ENCODE measurements at places on chromosomes 5 and 9. TPM values are rescaled to one million over a fixed set of nuclear protein-coding genes. Genes with fewer than 3 reads are reported as not detected.

- DNase-seq, result no peak
These were observed 16.3 kb upstream of the OBP2B start for GRCh38 chr9:133225171-133226011.

- DNase-seq, result peak; percentile 25
These were observed 292.7 kb upstream of the SMARCA2 start for GRCh38 chr9:1722404-1722803.

- peak; percentile 49 for DNase-seq
These were observed 1.8 kb upstream of the HMCN2 start for GRCh38 chr9:130263601-130264413.

DNA sequence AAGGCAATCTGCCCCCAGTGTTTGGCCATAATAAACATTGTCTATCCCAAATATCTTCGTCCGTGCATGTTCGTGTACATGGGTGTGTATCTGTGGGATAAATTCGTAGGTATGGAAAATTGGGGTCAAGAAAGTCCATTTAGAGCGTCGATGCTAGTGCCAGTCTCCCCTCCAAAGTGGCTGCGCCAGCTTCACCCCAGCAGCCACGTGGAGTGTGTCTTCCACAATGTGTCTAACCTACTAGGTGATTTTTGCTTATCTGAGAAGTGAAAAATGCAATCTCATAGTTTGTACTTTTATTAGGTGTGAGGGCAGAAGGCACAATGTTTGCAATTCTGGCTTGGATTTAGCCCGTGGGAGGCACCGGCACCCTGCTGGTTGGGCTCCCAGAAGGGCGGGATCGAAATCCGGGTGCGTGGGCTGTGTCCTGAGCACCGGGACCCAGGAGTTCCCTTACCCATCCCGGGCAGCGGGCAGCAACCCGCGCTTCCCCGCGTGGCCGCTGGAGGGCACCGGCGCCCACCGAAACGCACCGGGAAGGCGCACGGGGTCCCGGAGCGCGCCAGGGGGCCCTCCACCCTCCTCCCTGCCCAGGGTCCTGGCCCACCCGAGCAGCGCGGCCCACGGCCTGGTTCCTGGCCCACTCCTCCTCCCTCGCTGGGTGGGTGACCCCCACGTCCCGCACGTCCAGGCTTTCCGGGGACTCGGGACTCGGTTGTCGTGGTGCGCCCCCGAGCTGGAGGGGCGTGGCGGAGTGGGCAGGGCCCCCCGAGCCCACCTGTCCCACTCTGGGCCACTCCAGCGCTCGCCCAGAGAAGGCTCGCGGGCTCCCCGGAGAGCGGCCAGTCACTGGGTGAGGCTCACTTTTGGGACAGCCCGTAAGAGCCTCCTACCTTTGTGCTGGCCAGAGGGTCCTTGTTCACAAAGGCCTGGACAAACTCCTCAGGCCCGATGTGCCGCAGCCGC lies 55.4 kb upstream of the RNF130 start:
- no peak for DNase-seq

- DNase-seq, result no peak
These were observed 239.3 kb upstream of the SEMA6A start for GRCh38 chr5:116813906-116814305.

DNA sequence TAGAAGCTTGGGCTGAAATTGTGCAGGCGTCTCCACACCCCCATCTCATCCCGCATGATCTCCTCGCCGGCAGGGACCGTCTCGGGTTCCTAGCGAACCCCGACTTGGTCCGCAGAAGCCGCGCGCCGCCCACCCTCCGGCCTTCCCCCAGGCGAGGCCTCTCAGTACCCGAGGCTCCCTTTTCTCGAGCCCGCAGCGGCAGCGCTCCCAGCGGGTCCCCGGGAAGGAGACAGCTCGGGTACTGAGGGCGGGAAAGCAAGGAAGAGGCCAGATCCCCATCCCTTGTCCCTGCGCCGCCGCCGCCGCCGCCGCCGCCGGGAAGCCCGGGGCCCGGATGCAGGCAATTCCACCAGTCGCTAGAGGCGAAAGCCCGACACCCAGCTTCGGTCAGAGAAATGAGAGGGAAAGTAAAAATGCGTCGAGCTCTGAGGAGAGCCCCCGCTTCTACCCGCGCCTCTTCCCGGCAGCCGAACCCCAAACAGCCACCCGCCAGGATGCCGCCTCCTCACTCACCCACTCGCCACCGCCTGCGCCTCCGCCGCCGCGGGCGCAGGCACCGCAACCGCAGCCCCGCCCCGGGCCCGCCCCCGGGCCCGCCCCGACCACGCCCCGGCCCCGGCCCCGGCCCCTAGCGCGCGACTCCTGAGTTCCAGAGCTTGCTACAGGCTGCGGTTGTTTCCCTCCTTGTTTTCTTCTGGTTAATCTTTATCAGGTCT lies at the start of gene C9orf72:
C9orf72 (minus strand) TSS at position 564 of the 716 bp plus-strand sequence. CDS start 6,361 bp downstream, outside the sequence.
- peak; percentile 14 for DNase-seq

- no peak for DNase-seq
These were observed 95.6 kb downstream of the ADGRV1 start for GRCh38 chr5:90654215-90654614.

DNA sequence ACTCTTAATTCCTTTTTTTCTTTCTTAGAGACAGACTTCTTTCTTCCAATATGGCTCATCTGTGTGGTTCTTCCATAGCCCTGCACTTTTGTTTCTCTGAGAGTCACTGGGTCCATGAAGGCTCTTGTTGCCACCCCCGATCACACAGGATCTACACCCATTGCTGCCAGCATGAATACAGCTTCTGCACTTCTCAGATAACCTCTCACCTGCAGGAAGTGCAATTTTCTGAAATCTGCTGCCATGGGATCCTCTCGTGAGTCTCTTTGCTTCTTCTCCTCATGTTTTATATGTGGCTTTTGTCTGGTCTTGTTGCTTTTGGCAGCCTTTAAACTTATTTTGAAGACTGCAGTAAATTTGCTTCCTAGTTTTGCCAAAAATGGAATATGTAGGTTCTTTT lies 171.2 kb downstream of the TMEM167A start:
- DNase-seq, result no peak

DNA sequence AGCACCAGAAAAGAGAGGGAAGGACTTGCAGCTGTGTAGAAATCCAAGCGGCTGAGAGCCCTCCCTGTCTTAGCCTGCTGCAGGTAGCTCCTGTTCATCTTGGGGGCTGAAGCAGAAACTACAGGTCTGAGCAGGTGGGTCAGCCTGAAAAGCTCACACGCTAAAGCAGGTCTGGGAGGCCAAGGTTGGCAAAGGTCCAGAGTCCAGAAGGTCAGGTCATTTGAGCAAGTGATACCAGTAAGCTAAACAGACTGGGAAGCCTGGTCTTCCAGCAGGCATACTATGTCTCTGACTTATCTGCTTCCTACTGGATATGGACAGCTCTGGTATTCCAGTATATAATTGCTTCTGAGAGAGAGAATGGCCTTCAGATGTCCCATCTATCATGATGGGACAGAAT lies 26.2 kb downstream of the PTCD2 start:
- DNase-seq, result no peak

- DNase-seq, result no peak
These were observed 87.2 kb downstream of the ATPSCKMT start for GRCh38 chr5:10162468-10162867.

- DNase-seq, result peak; percentile 85
These were observed 59.0 kb downstream of the MAP1B start for GRCh38 chr5:72166070-72166979.

NKD2 gene
- total RNA-seq, result 2.8 TPM

LHX2 gene
- 8.5 TPM for total RNA-seq

Measured in H4 (cell line).